ENCODE measurements at places on chromosomes 6 and 20.

DNA sequence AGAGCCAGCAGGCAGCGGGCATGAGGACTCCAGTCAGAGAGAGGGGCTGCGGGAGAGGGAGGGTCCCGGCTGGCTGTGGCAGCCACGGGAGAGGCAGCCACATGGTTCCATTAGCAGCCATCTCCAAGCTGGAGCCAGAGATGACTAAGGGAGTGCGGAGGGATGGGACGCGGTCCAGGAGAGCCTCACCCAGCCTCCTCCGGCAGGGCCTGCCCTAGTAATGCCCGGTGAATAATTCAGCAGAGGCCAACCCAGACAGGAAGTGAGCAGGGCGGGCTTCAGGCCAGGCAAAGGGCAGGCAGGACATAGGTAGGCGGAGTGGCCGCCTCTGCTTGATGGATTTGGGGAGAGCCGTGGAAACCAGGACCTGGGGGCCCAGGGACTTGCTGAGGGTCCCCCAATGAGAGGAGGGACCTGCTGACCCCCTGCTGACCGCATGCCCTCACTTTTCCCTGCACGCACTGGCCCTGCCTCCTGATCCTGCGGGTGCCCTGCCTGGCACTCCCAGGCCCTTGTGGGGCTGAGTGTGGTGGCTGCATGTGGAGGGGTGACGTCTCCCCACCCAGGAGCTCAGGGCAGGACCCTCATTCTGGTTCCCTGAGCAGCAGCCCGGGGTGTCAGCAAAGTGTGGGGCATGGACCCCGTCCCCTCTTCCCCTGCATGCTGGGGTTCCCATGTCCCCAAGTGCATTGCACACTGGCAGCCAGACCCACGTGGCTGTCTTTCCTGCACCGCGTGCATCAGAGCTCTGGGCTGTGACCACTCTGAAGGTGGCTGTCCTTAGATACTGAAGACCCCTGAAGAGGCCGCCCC lies 51.8 kb upstream of the SLCO4A1 start:
- no peak overlapping the region for H3K27ac ChIP-seq
- no peaks in the 10 kb centered on the region for H3K36me3 ChIP-seq
- no peak for DNase-seq

- no peak for DNase-seq
- no peaks in the 10 kb centered on the region for H3K27me3 ChIP-seq
- H3K27ac ChIP-seq = no peak overlapping the region
- no peak overlapping the region for H3K4me3 ChIP-seq
- H3K4me1 ChIP-seq = no peaks in the 10 kb centered on the region
These were observed 683.7 kb downstream of the EPM2A start for GRCh38 chr6:145051661-145052060.

- peaks cover 4% of the 10 kb centered on the region for H3K4me1 ChIP-seq
- no peaks in the 10 kb centered on the region for H3K36me3 ChIP-seq
- no peak overlapping the region for H3K27ac ChIP-seq
- no peak for DNase-seq
- H3K27me3 ChIP-seq = no peaks in the 10 kb centered on the region
- no peak overlapping the region for H3K4me3 ChIP-seq
These were observed 12.5 kb downstream of the PLCB1 start for GRCh38 chr20:8144282-8145245.

GRCh38 chr6:5828296-5828695 lies 178.4 kb downstream of the NRN1 start:
- no peak overlapping the region for H3K4me3 ChIP-seq
- H3K27ac ChIP-seq = no peak overlapping the region
- peaks cover 24% of the 10 kb centered on the region for H3K4me1 ChIP-seq
- no peaks in the 10 kb centered on the region for H3K36me3 ChIP-seq
- DNase-seq = no peak

GRCh38 chr6:82624251-82624650 lies 260.6 kb downstream of the TPBG start:
- H3K4me3 ChIP-seq = no peak overlapping the region
- H3K4me1 ChIP-seq = no peaks in the 10 kb centered on the region
- no peak for DNase-seq
- no peaks in the 10 kb centered on the region for H3K27me3 ChIP-seq

- no peaks in the 10 kb centered on the region for H3K27me3 ChIP-seq
- DNase-seq = no peak
- H3K4me1 ChIP-seq = no peaks in the 10 kb centered on the region
- no peak overlapping the region for H3K4me3 ChIP-seq
- H3K36me3 ChIP-seq = no peaks in the 10 kb centered on the region
These were observed 348.1 kb upstream of the SOX4 start for GRCh38 chr6:21245488-21245887.

DNA sequence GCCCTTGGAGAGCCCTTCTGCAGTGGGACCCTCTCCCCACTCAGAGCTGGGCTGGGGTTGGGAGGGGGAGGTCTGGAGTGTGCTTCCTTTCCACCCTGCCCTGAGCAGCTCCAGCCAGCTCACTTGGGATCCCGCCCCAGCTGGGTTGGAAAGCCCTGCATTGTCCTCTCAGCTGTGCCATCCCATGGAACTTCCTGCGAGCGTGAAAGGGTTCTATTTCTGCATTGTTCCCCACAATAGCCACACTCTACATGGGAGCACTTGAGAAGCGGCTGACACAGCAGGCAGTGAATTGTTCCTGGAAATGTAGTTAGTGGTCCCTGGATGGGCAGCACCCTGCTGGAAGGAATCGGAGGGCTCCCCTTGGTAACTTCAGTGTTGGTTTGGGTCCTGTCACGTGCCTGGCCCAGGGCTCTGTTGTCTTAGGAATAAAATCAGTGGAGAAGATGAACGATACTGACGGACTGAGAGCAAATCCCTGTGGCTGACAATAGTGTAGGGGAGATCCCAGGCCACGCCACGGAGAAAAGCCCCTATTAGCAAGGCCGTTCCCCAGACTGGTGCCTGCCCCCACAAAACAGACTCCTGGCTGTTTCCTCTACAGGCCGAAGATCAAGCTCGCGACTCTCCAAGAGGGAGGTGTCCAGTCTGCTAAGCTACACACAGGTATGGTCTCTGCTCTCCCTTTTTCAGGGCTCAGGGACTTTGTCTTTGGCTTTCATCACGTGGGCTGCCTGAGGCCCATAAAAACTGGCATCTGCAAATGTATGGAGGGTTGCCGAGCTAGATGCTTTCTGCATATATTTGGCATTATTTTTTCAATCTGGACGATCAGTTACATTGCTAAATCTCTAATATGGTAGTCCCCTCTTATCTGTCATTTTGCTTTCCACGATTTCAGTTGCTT lies 18.8 kb downstream of the DNMT3B start:
- no peaks in the 10 kb centered on the region for H3K27me3 ChIP-seq
- no peaks in the 10 kb centered on the region for H3K36me3 ChIP-seq
- DNase-seq = no peak
- no peak overlapping the region for H3K4me3 ChIP-seq

- H3K27ac ChIP-seq = no peak overlapping the region
- peak; percentile 14 for DNase-seq
- H3K4me3 ChIP-seq = peak overlapping the region; percentile 19
- no peaks in the 10 kb centered on the region for H3K4me1 ChIP-seq
- H3K27me3 ChIP-seq = no peaks in the 10 kb centered on the region
These were observed 24.0 kb downstream of the MTFR2 start for GRCh38 chr6:136226027-136226673.
